Endothelial cell of umbilical vein (primary cell): ENCODE measurements at places on chromosomes 7 and 10. TPM values are rescaled to one million over a fixed set of nuclear protein-coding genes. Genes with fewer than 3 reads are reported as not detected.

Gene TFR2
- 0.60 and 0.95 TPM in 2 replicates for total RNA-seq

Gene GNAI1
- total RNA-seq, result 15.0 and 19.7 TPM in 2 replicates

Gene DNAH11
- 0.69 and 2.0 TPM in 2 replicates for total RNA-seq

Gene SEPTIN14
- total RNA-seq, result not detected in 2 replicates

Gene SUGCT
- 1.4 and 2.2 TPM in 2 replicates for total RNA-seq

Gene LRRN3
- total RNA-seq, result not detected in 2 replicates

Gene TMEM196
- not detected in 2 replicates for total RNA-seq

Gene BCAP29
- 162 and 175 TPM in 2 replicates for total RNA-seq

Gene IL15RA
- 16.1 and 18.8 TPM in 2 replicates for total RNA-seq

Gene ITPRID1
- total RNA-seq, result not detected in 2 replicates

Gene CALML3
- not detected in 2 replicates for total RNA-seq

Gene MAP3K8
- total RNA-seq, result 8.1 and 10.6 TPM in 2 replicates

Gene SPDYE6
- not detected in 2 replicates for total RNA-seq

Gene UCMA
- total RNA-seq, result not detected in 2 replicates

Gene VIPR2
- total RNA-seq, result not detected in 2 replicates

Gene GRB10
- total RNA-seq, result 240 and 243 TPM in 2 replicates

Gene AGR2
- total RNA-seq, result not detected in 2 replicates

Gene DUS4L
- total RNA-seq, result 9.6 and 9.8 TPM in 2 replicates

Gene GRID2IP
- total RNA-seq, result not detected in 2 replicates

Gene ITGA8
- total RNA-seq, result 0.12 and 0.40 TPM in 2 replicates

Gene SPDYE2
- not detected in 2 replicates for total RNA-seq

Gene TLX1
- total RNA-seq, result not detected in 2 replicates

Gene C7orf57
- not detected in 2 replicates for total RNA-seq

Gene NODAL
- total RNA-seq, result not detected in 2 replicates

Gene COL13A1
- 26.7 and 47.5 TPM in 2 replicates for total RNA-seq

Gene CDK1
- total RNA-seq, result 70.1 and 71.6 TPM in 2 replicates

Gene ZNF282
- total RNA-seq, result 34.4 and 36.0 TPM in 2 replicates

Gene PTPN20
- 0.27 and 0.39 TPM in 2 replicates for total RNA-seq

Gene LRRD1
- total RNA-seq, result 0.46 TPM in 1 of 2 replicates, not detected in the other

Gene ZNF365
- 2.9 and 5.5 TPM in 2 replicates for total RNA-seq

Gene KLF14
- not detected in 2 replicates for total RNA-seq

Gene TMEM26
- 0.23 and 0.27 TPM in 2 replicates for total RNA-seq
